NCI-H1105 treated with DMSO at 0.1 percent for 48 hours (cell line): ENCODE measurements at places on chromosomes 7 and 10.

- DNase-seq = no peak
These were observed 21.7 kb downstream of the AQP1 start for GRCh38 chr7:30933124-30933974.

GRCh38 chr10:128792426-128793140, 666.4 kb upstream of the MKI67 start:
- no peak for DNase-seq

- no peak for DNase-seq
These were observed at the start of gene PKD1L1 for GRCh38 chr7:47948141-47948790. TSS of gene PKD1L1 (minus strand) at chr7:47948466. CDS start at chr7:47948440, 26 bp downstream.

DNA sequence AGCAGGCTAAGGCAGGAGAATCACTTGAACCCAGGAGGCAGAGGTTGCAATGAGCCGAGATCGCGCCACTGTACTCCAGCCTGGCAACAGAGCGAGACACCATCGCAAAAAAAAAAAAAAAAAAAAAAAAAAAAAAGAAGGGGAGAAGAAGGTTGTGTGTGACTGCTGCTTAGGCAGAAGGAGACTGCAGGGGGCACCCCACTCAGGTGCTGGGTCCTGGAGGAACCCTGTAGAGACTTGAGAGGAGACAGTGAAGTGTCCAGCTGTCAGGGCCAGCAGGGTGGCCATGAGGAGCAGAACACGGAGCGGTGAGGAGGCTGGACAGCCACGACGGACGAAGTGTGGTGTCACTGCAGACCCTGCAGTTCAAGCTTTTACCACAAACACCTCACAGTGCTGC, 99.0 kb upstream of the NMT2 start:
- DNase-seq = no peak

DNA sequence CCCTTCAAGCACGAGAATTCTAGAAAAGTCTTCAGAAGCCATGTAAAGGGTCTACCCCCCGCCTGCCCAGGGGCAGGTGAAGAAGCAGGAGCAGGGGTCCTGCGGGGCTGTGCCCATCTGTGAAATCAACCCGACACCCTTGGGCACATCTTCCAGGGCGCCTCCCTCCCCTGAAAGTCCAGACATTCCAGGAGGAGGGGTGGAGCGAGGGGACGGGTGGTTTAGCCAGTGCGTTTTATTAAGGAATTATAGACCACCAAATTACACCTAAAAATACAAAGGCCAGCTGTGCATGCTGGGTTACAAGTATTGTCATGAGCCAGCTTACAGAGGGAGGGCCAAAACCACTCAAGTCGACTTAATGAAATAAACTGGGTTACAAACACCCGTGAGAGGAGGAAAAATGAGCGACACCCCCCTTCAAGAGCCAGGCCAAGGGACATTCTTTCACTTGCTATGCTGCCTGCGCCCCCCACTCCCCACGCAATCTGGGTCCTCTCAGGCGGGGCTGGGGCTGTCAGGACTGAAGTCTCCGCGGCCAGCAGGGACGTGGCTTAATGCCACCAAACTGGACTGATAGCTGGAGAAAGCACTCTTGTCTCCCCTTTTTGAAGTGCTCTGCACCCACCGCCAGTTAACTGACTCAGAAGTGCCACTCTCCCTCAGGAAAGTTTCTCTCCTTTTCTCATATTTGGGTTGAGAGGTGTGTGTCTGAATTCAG, 360.3 kb downstream of the FRMD4A start:
- no peak for DNase-seq

GRCh38 chr10:110803830-110804338, 67.8 kb upstream of the PDCD4 start:
- no peak for DNase-seq

DNA sequence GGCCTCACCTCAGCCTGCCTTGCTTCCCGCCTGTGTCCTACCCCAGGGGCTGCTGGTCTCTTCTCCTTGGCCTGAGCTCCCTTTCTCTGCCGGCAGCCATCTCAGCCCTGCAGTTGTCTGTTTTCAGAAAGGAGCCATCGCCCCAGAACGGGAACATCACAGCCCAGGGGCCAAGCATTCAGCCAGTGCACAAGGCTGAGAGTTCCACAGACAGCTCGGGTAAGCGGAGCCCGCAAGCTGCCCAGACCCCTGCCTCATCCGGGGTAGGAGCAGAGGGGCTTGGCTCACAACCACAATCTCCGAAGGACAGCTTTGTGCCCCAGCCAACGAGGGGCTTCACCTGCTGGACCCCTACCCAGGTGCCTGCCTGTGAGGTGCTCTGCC, 5.3 kb upstream of the DEPP1 start:
- no peak for DNase-seq
